ENCODE measurements at places on chromosomes 16 and 17.

- DNase-seq = no peak
Observed at GRCh38 chr17:41490000-41490990, 585 bp upstream of the KRT36 start.

GRCh38 chr17:36131421-36131820 lies 27.8 kb downstream of the CCL4 start:
- no peak for DNase-seq

GRCh38 chr17:17420082-17420481 lies 56.7 kb upstream of the MED9 start:
- no peak for DNase-seq

DNA sequence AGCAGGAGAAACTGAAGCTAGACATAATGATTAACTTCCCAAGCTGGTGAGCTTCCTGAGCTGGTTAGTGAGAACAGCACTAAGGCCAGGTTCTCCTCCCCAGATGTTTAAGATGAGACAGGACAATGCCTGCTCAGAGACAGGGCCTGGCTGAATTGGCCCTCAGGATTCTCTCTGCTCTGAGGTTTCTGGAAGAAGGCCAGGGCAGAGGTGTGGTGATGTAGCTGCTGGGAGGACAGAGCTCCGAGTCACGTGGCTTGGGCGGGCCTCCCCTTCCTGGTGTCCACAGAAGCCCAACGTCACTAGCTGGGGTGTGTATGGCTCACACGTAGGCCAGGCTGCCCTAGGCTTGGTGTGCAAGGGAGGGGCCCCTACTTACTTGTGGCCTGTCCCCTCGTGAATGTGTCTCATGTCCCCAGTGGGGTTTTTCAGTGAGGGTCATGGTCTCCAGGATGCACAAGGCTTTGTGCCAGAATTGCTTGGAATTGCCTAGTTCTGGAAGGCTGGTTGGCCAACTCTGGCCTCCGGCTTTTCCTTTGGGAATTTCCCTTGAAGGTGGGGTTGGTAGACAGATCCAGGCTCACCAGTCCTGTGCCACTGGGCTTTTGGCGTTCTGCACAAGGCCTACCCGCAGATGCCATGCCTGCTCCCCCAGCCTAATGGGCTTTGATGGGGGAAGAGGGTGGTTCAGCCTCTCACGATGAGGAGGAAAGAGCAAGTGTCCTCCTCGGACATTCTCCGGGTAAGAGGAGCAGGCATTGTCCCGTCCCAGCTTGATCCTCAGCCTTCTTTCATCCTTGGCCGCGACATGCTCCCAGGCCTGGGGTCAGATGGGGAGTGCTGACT lies 3.4 kb downstream of the NOD2 start:
- DNase-seq = peak; percentile 75

All from activated CD4-positive, alpha-beta T cell treated with anti-CD3 and anti-CD28 coated beads, Interleukin-10, Interleukin-2, amounts not matched to agents 100 ng/mL and 50 ng/mL, durations not matched to agents 16 hours and 8 hours (primary cell).